ENCODE measurements at places on chromosomes 2 and 18.
A peak's percentile ranks its signal among the peaks of the same experiment; 100 is the strongest.

- no peak for DNase-seq
Observed at GRCh38 chr18:46639386-46639785, 17.6 kb downstream of the LOXHD1 start.

DNA sequence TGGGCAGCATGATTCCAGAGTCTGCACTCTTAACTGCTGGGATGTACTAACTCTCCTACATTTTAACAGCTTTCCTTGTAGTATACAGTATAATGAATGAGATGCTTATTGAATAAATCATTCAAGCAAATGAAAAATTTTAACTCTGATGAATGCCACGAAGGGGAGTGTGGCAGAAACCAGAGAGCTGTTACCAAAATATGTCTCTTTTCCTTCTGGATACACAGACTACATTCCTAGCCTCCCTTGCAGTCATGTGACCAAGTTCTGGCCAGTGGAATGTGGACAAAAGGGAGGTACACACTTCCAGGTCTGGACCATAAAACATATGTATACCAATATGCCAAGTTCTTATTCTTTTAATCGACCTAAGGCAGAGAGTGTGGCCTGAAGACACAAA, 1.7 kb upstream of the EML4 start:
- DNase-seq, result no peak

GRCh38 chr2:1795261-1796231, 51.2 kb upstream of the PXDN start:
- no peak for DNase-seq

GRCh38 chr2:158529379-158530259, 72.9 kb downstream of the PKP4 start:
- no peak for DNase-seq

DNA sequence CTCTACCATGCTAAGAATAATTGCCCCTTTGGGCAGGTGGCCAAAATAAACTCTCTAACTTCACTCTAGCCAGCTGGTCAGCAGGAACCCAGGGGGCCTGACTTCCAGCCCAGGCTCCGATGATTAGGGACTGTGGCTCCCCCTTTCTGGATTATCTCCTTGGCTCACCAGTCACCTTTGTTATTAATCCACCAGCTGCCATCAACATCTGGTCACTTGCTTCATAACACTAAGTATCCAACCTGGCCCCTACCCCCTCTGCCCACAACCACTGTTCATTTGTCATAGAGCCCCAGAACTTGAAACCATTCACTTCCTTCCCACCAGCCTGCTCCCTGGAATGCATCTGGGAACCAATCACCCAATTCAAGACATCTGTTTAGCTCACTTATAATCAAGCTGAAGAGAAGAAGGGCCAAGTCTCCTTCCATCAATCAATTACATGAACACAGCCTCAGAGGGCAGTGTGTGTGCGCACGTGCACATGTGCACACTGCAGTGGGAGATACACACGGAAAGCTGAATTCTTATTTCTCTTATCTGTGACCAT, 215.1 kb downstream of the ALK start:
- no peak for DNase-seq

- no peak for DNase-seq
Observed at GRCh38 chr2:3464401-3465005, 54.8 kb downstream of the ADI1 start.

GRCh38 chr2:240628808-240629618, 3.7 kb downstream of the GPR35 start:
- no peak for DNase-seq

DNA sequence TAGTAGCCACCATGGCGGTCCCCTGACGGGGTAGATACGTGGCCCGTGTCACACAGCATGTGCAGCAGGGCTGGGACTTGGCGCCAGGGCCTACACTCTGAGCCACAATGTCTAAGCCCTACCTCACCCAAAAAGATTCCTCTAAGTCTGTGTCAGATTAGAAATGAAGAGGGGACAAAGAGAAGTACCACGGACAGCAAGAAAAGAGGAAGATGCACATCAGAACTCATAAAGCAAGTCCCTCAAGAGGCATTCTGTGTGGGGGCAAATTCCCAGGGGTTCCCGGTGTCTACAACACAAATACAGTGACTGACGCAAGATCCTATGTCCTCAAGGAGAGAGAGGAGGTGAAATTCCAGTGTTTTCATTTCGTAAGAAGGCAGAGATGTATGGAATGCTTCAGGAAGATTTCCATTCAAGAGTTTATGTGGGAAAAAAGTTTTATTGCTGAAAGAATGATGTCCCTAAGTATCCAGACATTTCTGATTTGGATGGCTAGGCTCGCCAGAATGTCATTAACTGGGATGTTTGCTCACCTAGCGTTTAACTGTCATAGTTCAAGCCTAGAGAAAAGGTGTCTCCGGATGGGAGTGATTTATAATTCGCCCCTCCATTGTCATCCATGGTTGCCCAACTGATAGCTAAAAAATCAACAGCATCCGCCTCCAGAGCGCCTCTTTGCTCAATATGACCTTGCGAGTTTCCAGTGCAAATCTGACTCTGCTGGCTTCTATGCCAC, 75.6 kb upstream of the CHMP1B start:
- no peak for DNase-seq

- DNase-seq, result no peak
Observed at GRCh38 chr2:230723363-230723762, 10.7 kb downstream of the CAB39 start.

DNA sequence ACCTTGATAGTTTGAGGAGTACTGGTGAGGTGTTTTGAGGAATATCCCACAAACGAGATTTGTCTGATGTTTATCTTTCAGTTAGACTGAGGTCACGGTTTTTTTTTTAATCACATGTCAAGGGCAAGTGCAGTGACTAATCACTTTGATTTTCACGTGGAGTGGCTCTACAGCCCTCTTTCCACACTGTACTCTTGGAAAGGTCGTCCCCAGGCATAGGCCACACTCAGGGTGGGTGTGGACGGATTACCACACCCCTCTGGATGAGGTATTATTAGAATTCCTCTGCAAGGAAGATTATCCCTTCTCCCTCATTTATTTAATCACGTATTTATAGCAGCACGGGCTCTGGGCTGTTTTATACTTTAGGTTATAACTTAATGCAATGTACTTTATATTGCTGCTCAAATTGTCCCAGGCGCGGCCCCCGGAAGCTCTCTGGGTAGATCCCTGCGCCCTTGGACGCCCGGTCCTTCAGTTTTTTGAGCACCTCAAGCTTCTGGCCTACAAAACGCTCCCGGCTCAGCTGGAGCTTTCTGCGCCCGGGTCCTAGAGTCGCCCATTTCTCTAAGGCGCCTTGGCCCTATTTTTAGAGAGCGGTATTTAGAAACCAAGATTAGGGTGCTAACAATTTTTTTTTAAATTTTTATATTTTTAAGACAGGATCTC, 515 bp upstream of the PLEKHB2 start:
- peak; percentile 23 for DNase-seq

DNA sequence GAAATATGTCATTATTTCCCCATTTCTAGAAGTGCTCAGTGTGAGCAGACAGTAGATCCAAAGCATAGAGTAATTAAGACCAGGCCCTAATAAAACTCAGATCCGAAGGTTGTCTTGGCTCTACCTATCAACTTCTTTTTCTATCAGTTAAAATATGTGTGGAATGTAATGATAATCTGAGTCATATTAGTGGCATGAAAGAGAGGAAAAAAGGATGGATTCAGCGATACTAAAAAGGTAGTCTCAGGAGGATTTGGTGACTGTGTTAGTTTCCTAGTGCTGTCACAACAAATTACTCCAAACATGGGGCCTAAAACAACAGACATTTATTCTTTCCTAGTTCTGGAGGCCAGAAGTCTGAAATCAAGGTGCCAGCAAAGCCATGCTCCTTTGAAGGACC, 103.7 kb upstream of the NABP1 start:
- DNase-seq, result no peak

GRCh38 chr2:238864207-238865014, 16.5 kb downstream of the TWIST2 start:
- DNase-seq, result peak; percentile 59

DNA sequence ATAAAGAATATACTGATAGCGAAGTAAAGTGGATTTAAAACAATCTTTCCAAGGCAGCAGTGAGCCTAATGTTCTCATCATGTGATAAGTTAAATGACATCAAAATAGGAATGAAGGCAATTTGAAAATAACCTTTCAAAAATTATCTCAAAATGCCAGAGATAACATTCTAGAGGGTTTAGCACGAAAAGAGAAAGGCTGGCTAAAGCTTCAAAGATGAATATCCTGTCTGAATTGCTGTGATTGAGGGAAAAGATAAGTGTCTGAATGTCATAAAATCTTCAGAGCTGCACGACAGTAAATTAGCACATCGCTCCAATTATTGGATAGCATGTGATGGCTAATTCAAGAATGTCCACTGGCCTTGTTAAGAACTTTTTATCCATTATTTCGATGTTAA, 159.3 kb downstream of the PID1 start:
- no peak for DNase-seq
